ENCODE measurements at places on chromosomes 11 and 22.

DNA sequence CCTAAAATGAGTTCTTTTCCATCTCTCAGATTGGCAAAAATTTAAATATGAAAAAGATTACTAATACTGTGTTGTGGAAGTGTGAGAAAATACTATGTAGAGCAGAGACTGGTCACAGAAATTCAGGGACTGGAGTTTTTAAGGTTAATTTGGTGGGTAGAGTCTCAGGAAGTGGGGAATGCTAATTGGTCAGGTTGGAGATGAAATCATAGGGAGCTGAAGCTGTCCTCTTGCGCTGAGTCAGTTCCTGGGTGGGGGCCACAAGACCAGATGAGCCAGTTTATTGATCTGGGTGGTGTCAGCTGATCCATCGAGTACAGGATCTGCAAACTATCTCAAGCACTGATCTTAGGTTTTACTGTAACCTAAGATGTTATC, 29.4 kb upstream of the TMEM86A start:
- no peak for DNase-seq

DNA sequence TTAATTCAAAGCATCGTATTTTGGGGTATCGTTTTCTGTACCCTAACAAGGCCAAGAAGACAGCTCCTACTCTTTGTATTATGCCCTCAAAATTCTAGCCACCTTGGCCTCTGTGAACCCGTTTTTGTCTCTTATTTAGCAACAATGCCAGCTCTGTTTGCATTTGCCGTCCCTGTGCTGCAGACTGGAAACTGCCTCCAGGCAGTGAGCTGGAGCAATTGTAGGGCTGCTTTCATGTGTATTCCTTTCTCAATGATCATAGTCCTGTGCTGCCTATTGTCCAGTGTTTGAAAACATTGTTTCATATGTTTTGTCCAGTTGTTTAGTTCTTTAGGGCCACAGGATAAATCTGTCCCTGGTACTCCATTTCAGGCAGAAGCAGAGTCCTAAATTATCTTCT, 19.9 kb upstream of the BACE1-AS start:
- DNase-seq: no peak

DNA sequence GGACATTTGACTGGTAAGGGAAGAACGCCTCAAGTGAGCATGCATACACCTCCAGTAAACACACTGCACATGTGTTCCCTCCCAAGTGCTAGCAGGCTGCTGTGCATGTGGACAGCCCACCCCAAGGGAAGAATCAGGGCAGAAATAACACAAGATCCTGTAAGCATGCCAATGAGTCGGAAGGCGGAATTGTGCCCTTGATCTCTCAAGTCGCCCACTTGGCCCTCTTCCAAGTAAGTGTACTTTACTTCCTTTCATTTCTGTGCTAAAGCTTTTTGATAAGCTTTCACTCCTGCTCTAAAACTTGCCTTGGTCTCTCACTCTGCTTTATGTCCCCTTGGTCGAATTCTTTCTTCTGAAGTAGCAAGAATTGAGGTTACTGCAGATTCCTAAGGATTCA, 139.6 kb downstream of the TRPC6 start:
- no peak for DNase-seq

- no peak for DNase-seq
Measured at GRCh38 chr11:92149996-92150395, 74.6 kb upstream of the FAT3 start.

DNA sequence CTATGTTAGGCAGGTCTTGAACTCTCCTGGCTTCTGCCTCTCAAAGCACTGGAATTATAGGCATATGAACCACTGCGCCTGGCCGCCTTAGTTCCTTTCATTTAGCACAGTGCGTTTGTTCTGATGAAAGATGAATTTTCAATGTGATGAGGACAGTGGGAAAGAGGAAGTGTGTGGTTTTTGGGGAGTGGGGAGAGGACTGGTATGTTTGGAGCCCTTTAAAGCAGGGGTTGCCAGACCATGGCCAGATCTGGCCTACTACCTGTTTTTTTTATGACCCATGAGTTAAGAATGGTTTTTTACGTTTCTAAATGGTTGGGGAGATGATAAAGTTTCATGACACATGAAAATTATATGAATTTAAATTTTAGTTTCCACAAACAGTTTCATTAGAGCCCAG, 12.5 kb downstream of the ATXN10 start:
- no peak for DNase-seq

- DNase-seq: no peak
Measured at GRCh38 chr11:130407978-130408377, 20.4 kb downstream of the ADAMTS8 start.

DNA sequence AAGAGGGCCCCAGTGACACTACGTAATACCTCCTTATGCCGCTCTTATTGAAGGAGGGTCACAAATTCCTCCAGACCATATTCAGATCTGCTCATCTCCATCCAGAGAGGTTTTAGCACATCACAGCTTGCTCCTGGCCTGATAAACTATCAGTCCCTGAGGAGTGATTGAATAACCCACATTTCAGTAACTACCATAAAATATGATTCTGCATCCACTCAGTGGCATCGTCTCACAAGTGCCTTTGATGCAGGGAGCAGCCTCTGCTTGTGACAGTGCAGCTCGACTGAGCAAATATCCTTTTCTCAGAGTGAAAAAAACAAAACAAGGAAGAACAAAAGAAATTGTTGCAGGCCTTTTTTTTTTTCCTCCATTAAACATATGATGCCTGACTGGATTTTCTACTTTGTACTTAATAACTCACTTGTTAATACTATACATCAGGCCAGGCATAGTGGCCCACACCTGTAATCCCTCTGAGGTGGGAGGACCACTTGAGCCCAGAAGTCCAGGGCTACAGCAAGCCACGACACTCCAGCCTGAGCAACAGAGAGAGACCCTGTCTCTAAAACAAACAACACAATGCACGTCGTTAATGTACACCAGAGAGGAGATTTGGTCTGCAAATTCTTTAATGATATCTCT, 64.5 kb downstream of the DDX10 start:
- no peak for DNase-seq

Data from sciatic nerve (tissue), 2 donors.